ENCODE measurements at places on chromosomes 1 and 21.

DNA sequence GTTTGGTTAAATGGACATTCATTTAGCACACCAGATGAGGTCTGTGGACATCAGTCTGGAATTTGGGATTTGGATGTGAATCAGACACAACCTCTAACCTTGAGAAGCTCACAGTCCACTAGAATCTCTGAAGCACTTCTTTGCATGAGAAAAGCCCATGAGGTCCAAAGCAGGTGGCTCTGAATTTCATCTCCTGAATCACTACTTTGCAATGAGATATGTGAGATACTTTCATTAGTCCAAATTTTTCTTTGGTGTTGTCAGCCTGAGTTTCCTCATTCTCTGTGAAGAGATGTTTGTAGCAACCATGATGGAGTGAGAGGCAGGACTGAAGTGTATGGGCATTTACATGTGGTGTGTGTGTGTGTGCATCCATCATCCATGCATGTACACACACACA, 16.5 kb upstream of the LCE2D start:
- DNase-seq, result no peak

- DNase-seq, result peak; percentile 54
Measured at GRCh38 chr1:85325920-85326319, 49.5 kb upstream of the BCL10 start.

- no peak for DNase-seq
Measured at GRCh38 chr1:53331446-53332185, 3.7 kb upstream of the LRP8 start.

DNA sequence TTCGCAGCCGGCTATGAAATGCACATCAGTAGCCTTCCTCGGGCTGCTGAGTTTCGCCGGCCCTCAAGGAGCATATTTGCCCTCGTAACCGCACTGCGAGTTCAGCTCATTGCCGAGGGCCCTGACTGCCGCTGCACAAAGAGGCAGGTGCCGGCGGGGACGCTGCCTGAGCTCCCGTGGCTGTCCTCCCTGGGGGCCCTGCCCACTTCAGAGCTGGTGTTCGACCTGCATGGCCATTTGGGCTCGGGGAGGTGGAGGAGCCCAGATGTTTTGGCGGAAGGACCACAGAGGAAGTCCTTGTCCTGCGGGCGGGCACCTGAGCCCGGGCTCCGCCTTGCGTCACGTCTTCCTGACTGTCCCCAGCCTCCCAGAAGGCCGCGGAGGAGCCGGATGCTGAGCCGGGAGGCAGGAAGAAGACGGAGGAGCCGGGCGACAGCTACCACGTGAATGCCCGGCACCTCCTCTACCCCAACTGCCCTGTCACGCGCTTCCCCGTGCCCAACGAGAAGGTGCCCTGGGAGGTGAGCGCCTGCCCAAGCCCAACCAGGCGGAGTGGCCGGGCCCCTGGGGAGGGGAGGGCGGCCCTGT, 29.9 kb upstream of the LRRC3 start:
- DNase-seq, result no peak

- peak; percentile 65 for DNase-seq
Measured at GRCh38 chr1:174114788-174115448, 44.4 kb upstream of the RABGAP1L start.

GRCh38 chr1:231872461-231872910, 245.9 kb downstream of the DISC1 start:
- peak; percentile 39 for DNase-seq

GRCh38 chr1:235954306-235955283, 87.9 kb upstream of the LYST start:
- no peak for DNase-seq

DNA sequence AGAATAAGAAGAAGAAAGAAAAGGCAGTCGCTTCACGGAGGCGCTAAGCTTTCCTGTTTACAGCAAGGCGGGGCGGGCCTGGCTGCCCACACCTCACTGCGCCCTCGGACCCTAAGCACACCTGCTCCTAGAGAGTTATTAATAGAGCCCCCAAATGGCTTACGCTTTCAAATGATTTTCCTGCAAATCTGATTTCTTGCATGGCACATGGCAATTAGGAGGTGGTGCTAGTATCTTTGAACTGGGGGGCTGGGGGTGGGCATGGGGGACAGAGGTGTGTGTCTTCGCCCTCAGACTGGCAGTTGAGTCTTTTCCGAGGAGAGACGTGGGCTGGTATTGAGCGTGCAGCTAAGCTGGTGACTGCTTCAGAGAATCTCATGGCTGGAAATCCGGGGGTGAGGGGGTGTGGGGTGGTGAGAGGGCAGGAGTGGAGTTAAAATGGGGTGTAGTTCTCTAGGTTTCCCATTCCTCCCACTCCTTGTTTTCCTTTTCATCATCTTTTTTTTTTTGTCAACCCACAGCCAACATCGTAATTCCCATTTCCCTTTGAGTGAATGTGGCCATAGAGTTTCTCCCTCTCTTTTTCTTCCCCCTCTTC, 1.3 kb downstream of the S1PR1 start:
- DNase-seq, result no peak

DNA sequence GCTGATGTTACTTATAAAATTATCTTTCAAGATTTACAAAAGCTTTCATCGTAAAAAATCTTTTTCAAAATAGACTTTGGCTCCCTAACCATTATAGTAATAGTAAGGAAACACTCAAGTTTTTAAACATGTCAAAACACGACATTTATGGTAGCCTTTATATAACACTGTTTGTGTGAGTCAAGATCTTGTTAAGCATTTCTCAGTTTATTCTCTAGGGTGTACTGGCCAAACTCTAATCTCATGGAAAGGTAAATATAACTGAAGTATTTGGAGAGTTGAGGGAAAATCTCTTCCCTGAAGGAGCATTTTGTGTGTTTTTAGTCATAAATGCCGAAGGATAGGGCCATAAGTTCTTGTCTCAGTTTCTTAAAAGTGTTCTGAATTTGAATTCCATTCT, 790.9 kb upstream of the NCAM2 start:
- no peak for DNase-seq

DNA sequence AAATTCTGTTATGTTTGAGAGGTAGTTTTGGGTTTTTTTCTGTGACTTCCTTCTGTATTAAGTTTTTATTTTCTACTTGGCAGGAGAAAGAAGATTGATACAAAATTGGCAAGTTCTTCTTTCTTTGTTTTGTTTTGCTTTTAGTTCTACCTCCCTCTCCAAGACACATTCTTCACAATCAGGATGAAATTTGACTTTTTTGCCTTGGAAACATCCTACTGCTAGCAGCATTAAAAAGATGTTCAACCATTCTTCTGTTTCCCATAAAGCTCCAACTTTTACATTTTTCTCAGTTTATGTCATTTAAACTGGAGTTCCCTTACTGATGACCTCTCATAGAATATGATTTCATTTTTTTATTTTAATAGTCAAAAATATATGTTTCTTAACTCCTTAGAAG, 234.8 kb downstream of the NCAM2 start:
- no peak for DNase-seq

DNA sequence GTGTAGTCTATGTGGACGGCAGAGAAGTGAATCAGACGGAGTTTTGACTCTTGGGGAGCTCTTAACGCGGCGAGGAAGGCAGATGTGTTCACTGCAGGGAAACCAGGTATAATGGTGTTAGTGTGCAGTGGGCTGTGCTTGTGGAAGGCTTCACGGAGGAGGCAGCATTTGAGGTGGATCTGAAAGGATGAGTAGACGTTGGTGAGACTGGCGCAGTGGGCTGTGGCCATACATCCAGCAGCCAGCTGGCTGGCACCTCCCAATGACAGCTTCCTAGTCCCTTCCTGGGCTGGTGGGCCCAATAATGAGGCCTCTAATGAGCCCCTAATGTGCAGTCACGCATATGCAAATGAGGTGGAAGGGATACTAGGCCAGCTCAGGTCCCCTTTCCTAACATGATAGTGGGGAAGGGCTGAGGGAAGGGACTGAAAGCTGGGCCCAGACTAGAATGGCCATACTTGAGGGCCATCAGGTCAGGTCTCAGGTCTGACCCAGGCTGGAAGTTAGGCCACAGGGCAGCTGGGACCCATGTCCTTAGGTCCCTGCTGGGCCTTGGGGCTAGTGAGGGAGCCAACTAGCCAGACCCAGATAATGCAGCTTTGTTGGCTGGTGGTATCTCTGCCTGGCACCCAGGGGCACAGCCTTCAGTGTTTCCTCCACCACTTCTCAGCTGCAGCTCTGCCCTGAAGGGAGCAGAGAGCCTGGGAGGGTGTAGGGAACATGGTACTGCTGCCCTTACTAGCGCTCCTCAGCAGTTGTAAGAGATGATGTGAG, 3.8 kb downstream of the MAP7D1 start:
- no peak for DNase-seq

- no peak for DNase-seq
Measured at GRCh38 chr21:46181436-46181835, 2.8 kb downstream of the SPATC1L start.

DNA sequence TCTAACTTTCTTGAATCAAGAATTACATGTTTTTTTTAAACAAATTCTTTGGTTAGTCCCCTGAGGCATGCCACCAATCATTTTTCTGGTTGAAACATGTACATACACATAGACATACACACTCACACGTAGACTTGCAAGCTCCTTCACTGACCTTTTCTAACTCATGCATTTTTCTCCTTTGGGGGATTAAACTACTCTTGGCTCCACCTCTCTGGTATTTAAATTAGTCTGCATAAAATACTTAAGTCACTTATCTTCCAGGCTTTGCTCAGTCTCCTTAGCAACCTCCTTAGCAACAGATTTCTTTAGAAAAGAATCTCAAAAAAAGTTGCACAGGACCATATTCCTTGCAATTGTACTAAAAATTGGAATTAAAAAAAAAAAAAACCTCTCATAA, 440.9 kb upstream of the LRRC7 start:
- no peak for DNase-seq

- DNase-seq, result no peak
Measured at GRCh38 chr1:230139741-230140140, 72.7 kb downstream of the GALNT2 start.

- DNase-seq, result no peak
Measured at GRCh38 chr1:231013391-231014015, 26.6 kb downstream of the FAM89A start.

GRCh38 chr1:27057389-27057788, 44.7 kb upstream of the TENT5B start:
- DNase-seq, result no peak

DNA sequence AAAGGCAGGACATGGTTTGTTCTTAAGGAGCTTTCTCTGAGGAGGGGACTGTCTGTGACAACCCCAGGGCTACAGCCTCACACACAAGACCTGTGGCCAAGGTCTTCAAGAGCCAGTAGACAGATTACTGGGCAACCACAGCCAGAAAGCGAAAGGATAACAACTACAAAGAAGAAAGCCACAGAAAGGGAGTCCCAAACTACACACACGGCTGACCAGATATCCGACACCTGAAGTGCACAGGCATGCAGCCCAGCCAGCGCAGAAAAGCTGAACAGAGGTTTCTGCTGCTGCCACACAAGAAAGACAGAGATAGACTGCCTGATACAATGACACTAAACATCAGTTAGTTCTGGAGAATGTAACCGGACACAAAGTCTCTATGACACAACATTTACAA, 21.4 kb upstream of the NADK start:
- DNase-seq, result no peak

DNA sequence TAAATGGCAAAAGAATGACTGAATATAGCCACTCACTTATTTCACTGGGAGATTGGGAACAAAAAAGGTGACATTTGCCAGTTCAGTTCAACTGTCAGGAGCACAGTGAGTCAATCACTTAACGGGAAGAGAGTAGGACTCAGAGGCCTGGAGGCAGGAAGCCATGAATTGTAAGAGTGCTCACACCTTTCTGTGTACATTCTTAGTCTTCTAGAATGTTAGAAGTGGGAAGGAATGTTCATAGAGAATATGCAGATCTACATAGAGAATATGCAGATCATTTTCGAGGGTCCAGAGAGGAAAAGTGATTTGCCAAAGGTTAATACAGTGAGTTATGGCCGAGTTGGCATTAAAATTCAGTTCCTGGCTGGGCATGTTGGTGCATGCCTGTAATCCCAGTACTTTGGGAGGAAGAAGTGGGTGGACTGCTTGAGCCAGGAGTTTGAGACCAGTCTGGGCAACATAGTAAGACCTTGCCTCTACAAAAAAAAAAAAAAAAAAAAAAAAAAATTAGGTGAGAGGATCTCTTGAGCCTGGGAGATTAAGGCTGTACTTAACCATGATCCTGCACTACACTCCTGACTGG, 8.3 kb downstream of the IL20 start:
- no peak for DNase-seq

DNA sequence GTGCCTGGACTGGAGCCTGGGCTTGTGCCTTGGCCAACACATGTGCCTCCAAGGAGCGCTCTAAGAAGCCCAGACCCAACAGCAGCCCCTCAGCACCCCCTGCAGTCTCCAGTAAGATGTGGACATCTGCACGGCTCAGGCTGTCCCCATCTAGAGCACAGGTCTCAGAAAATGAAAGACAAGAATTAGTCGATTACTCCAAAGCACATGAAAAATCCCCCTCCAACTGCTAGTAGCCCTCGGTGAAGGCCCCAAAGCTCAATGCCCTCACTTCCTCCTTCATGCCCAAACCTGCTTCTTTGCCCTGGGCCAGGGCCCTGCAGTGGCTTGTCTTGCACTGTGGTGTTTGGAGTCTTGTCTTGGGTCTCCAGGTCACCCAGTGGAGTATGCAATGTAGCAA, 21.9 kb upstream of the ERO1B start:
- no peak for DNase-seq

DNA sequence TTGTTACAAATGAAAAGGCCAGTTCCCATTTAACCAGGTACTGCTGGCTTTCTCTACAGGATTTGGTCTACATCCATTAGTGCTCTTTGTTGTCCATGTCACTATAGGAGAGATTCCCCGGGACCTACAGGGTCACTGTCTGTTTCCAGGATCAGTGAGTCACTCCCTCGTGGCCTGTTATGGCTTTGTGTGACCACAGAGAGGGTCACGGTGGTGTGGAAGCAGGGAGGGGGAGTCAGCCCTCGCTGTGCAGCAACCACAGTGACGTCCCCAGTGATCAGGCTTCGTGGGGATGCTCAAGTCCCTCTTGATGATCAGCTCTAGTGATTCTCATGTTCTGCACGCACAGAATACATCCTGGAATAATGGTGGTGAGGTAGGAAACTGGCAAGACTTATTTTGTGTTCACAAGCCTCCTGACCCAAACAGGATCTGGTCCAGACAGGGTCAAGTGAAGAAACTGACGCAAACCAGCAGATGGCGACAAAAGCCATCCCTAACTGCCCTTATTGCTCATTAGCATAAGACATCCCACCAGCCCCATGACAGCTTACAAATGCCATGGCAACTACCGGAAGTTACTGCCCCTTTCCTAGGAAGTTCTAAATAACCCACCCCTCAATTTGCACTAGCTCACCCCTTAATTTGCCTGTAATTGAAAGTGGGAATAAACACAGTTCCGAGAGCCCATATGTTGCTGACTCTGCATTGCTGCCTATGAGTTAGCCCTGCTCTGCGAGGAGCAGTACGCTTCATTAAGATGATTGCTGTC, 98.5 kb downstream of the DISC1 start:
- peak; percentile 53 for DNase-seq

GRCh38 chr1:223413216-223413615, 20.0 kb downstream of the CCDC185 start:
- DNase-seq, result no peak
